ENCODE measurements at places on chromosomes 4 and X.

DNA sequence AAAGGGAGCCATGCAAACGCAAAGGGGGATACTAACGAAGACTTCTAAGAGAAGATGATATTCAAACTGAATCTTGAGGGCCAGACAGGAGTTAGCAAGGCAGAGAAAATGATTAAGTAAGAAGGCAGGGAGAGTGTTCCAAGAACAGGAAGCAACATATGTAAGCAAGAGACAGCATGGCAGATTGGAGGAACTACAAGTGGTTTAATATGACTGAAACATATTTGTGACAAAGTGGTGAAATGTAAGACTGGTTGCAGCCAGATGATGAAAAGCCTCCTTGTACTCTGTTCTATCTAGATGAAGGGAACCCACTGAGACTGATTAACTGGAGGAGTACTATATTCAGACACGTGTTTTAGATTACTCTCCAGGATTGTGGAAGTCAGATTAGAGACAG lies 116.6 kb upstream of the DIAPH2 start:
- DNase-seq = no peak

GRCh38 chr4:92100975-92101374 lies 202.8 kb upstream of the GRID2 start:
- no peak for DNase-seq

GRCh38 chrX:118577041-118577440 lies 81.4 kb downstream of the DOCK11 start:
- DNase-seq = no peak

DNA sequence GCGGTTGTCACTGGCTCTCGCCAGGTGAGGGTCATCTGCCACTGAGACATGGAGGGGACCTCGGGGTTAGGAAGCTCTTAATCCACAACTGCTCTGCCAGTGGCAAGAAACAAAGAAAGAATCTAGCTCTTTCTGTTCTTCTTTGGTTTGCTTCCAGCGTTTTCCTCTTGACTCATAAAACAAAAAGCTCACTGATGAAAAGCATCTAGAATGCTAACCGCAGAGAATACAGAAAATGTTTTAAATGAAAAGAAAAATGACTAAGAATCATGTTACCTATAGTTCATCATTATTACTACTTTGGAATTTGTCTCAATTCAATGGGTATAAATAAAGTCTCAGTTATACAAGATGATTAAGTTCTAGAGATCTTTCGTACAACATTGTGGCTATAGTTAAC lies 274.8 kb upstream of the TENM3 start:
- no peak for DNase-seq

DNA sequence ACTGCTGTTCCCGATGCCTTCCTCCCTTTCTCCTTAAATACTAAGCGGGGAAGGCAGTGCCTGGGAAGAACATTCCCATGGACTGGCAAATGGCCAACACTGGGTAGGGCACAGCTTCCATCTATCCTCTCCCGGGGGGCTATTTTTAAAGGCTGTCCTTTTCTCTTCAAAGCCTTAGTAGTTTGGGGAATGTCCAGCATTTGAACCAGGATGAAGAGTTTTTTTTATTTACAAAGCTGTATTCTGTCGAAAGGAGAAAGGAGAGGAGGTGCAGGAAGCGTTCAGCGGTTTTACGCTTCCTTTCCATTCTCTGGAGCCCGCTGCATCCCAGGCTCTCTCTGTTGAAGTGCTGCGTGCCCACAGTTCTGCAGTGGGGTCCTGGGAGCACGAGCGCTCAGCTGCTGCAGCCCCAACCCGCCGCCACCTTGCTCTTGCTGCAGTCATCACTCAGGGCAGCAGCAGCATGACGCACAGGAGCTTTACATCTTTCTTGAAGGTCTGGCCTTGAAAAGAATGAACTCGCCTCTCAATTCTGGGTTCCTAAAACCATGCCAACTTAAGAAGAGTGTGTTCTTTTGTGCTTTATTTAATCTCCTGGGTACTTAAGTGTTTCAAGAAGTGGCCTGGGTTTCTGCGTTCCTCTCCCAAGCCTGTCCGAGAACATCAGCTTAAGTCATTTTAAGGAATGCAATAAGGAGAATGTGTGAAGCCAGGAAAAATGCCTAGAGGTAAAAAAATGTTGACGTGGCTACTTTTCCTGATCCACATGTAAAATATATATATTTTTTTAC lies 427.2 kb downstream of the MAPK10 start:
- no peak for DNase-seq

- no peak for DNase-seq
These were observed 18.8 kb downstream of the PPP2R2C start for GRCh38 chr4:6453688-6453990.

DNA sequence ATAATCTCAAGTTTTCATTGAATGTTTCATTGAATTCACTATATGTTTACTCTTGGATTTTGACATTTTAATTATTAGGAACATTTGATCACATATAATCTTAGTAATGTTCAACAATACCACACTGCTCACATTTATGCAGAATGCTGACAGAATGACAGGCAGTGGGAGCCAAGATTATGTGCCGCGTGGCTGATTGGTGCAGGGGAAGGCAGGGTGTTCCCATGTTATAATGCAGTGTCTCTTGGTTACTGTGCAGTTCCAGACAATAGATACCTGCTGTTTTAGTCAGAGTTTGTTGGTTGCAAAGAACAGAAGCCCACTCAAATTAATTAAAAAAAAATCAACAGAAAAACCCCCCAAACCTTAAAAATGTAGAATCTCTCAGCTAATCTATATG lies 33.0 kb downstream of the FHIP1A start:
- no peak for DNase-seq

- no peak for DNase-seq
These were observed 7.9 kb downstream of the COL25A1 start for GRCh38 chr4:109294468-109295020.

All from MM.1S (cell line).